D721Med (cell line): ENCODE measurements at places on chromosomes 7 and 10.

DNA sequence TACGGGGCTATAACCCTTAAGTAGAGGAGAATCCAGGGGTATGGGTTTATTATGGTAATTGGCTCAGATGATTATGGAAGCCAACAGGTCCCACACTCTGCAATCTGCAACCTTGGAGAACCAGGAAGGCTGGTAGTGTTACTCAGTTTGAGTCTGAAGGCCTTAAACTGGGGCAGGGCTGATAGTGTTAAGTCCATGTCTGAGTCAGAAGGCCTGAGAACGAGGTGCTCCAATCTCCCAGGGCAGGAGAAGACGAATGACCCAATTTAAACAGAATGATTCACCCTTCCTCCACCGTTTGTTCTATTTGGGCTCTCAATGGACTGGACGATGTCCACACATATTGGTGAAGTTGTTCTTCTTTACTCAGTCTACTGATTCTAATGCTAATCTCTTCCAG, 244.5 kb upstream of the PTER start:
- no peak for DNase-seq

DNA sequence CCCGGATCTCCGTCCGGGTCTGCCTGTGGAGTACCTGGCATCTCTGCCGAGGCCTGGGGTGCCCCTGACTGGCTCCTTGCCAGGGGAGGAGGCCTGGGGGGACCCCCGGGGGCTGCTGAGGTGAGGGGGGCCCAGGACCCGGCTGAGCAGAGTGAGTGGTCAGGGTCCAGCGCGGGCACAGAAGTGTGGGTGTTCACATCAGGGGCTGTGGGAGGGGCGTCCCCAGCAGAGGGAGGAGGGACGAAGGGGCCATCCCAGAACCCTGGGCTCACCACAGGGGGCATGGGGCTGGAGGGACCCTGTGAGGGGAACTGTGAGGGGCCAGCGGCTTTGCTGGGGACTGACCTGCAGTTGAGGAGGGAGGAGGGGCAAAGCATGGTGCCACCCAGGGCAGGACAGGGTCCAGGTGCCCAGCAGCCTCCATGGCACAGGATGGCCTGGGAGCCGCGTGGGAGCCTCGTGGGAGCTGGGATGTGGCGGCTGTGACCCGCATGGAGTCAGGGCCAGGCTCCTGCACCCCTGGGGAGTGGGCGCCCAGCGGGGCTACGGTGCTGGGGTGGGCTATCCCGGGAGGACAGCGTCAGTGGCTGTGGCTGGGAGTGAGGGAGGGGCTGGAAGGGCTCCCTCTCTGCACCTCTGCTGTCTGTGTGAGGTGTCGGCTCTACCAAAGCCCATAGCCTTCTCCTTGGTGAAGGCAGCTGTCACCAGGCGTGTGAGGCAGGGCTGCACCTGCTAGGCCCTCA, 91.2 kb downstream of the DNAJB6 start:
- no peak for DNase-seq

- DNase-seq = no peak
Measured at GRCh38 chr10:91197127-91197526, 23.3 kb upstream of the PCGF5 start.

DNA sequence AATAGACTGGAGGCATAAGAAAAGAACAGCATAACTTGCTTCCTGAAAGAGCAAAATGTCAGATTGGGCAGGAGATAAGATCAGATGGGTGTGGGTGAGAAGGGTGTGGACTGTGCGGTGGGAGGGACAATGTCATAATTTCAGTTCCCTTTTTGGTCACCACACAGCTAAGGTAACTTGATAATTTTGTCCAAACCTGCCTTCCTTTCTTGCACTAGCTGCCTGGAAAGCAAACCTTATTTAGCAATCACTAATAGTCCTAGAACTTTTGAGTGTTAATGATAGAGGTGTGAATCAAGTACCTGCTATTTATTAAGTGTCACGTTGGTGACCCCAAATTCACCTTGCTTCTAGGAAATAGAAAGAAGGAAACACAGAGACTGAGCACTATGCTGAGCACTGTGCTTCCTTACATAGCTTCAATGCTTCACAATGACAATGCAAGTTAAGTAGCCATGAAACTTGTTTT, 72.4 kb upstream of the SP4 start:
- no peak for DNase-seq

DNA sequence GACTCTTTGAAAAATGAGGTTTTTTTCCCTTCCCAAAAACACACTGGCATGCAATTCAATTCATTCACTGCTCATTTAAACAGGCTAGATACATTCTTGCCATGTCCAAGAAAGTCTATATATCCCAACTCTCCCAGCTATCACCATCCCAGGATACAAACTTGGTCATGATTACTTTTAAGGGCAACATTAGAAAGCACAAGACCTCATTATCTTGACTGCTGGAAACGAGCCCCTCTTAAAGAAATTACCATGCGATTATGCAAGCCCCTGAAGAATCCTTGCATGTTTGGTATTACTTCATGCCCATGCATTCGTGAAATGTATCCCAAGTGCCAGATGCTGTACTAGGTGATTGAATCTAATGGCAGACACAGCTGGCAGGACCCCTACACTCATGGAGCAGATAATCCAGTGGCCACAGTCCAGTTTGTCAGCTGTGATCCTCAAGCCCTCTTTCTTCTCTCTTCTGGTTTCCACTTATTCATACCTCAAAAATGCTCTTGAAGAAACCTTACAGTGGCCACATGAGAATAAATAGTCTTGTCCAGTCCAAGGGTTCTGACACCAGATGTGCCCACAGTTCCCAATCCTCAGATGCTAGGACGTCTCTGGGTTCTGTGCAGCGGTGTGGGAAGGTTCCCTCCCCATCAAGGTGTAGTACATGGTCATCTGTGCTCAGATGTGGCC, 103.7 kb upstream of the HABP2 start:
- no peak for DNase-seq

- DNase-seq = no peak
Measured at GRCh38 chr10:67308912-67309311, 383.1 kb downstream of the LRRTM3 start.

DNA sequence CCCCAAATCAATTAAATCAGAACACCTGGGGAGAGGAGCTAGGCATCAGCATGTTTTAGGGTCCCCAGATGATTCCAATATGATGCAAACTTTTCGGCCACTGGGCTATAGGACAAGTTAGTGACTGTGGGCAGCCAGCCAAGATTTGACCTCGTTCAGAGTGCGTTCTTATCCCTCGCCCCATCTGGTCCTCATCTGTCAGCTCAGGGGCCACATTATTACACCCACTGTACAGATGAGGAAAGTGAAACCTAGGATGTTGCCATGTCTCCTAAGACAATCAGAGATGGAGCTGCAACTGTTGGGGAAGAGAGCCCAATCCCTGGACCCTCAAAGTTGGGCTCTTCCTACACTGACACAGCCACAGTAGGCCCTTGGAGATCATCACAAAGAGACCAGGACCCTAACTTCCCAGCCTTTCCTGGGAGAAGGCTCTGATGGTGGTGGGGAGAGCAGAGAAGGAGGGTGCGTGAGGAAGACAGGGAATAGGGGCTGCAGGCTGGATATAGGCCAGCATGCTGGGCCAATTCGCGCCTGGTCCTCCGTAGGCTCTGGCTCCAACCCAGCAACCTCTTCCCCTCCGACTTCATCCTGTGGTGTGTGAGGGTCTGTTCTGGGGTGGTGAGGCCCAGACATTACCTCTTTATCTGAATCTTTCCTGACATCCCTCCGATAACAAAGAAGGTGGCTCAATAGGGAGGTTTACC, 109.4 kb upstream of the ZMIZ1 start:
- DNase-seq = no peak

DNA sequence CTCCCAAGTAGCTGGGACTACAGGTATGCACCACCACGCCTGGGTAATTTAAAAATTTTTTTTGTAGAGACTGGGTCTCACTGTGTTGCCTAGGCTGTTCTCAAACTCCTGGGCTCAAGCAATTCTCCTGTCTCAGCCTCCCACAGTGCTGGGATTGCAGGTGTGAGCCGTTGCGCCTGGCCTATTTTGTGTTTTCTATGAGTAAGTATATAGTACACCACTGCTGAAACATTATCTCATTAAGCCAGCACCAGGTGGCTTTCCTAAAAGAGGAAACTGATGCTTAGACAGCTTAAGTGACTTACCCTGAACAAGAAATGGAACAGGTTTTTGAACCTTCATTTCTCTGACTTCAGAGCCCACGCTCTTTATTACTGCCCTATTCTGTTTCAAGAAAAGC, 7.8 kb upstream of the PTPN12 start:
- DNase-seq = no peak

- DNase-seq = peak; percentile 25
Measured at GRCh38 chr7:96414931-96415292, 93.0 kb upstream of the SLC25A13 start.

DNA sequence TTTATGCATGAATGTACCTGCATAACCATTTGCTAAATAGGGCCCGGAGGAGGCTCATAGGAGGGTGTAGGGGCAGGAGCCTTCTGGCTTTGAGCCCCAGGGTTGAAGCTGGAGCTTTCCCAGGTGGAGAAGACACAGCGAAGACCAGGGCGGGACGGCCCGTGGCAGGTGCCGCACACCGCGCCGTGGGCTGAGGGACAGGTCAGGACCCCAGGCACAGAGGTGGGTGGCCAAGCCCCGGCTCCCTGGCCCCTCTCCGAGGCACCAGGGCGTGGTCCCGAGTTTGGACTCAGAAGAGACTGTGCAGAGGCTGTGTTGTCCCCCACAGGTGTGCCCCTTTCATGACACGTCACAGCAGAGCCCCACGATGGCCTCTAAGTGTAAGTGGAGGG, 56.5 kb downstream of the PWWP2B start:
- DNase-seq = no peak

DNA sequence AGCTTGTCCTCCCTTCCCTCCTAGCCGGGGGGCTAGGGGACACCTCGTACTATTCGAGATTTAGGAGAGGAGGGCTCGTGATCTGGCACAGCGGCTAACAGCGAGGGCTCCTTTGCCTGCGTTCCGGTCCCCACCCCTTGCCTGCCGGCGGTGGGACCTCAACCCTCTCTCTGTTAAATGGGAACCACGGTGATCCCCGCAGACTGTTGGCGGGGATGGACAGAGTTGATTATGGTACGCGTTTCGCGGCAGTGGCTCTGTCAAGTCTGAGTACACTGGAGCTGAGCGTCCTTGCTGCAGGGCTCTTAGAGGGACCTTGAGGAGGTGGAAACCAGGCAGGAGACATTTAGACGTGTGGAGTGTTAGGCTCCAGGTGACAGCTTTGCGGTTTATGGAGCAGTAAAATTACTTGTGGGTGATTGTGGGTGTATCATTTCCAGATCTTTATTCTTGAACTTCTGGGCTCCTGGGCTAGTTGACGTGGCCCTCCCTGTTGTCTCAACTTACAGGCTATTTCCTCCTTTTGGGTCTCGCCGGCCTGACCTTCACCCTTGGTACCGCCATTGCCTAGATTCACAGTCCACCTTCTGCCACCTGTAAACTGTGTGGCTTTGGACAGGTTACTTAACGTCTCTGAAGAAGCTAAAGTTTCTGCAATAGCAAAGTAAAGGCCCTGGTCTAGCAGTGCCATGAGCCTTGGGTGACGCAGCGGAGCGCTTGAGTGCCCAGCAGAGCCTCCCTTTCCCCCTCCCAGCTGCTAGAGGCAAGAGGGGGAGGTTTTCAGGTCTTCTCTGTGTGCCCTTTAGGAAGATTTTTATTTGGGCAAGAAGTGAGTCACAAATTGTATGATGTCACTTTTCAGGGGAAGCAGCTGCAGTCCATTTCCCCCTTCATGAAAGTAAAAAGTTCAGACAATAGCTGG, 739 bp downstream of the CASP7 start:
- DNase-seq = no peak

DNA sequence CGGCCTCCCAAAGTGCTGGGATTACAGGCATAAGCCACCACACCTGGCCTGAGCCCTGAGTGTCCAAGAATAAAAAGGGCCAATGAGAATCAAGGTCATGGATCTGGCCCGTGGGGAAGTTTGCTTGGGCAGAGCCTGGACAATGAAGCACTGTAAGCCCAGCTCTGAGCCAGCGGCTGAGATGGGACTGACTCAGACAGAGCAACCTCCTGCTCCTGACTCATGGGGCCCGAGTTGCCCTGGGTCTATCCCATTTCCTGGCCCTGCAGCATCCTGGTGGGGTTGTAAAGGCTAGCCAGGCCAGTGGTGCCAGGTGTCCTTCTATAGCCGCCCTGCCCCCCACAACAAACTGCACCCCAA, 5.2 kb upstream of the MYH16 start:
- no peak for DNase-seq

GRCh38 chr7:74388880-74389415, 64.8 kb upstream of the GTF2IRD1 start:
- no peak for DNase-seq

- no peak for DNase-seq
Measured at GRCh38 chr7:50502001-50502684, 52.0 kb upstream of the FIGNL1 start.

GRCh38 chr10:1552406-1552805, 184.9 kb downstream of the ADARB2 start:
- no peak for DNase-seq

- no peak for DNase-seq
Measured at GRCh38 chr7:135888740-135889139, 88.4 kb downstream of the MTPN start.

- no peak for DNase-seq
Measured at GRCh38 chr7:41892356-41893100, 189.6 kb upstream of the INHBA start.

DNA sequence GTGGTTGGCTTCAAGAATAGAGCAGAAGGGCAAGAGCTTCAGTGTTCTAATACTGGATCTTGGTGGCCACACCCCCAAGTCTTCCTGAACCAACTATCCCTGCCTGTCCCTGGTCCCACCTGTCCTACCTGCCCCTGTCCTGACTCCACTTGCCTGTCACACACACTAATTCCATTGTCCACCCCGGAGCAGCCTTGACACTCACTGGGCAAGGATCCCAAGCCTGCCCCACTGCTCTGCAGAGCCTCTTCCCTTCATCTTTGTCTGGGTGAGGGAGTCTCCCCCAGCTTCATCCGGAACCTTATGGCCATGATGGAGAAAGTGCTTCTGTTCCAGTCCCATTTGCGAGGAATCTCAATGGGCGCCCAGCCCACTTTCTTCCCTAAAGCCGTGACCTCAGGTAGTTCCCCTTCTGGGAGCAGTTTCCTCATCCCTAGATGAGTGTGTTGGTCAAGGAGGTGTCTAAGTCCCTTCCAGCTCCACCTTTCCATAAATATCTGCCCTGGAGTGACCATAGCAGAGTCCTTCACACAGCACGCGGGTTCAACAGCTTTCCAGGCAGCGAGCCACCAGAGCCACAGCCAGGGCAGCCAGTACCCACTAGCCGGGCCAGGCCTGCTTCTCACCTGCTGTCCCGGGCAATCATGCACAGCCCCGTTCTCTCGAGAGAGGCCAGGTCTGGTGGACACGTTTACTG, 61.5 kb downstream of the VIPR2 start:
- DNase-seq = no peak

- DNase-seq = no peak
Measured at GRCh38 chr10:117609796-117610170, 67.2 kb downstream of the EMX2 start.

- DNase-seq = no peak
Measured at GRCh38 chr7:1707756-1708595, 37.9 kb downstream of the ELFN1 start.

- no peak for DNase-seq
Measured at GRCh38 chr7:112930787-112931186, 140.6 kb upstream of the TMEM168 start.

GRCh38 chr10:103177123-103177522, 15.9 kb downstream of the NT5C2 start:
- DNase-seq = no peak
